ENCODE measurements at places on chromosomes 5 and 9.

DNA sequence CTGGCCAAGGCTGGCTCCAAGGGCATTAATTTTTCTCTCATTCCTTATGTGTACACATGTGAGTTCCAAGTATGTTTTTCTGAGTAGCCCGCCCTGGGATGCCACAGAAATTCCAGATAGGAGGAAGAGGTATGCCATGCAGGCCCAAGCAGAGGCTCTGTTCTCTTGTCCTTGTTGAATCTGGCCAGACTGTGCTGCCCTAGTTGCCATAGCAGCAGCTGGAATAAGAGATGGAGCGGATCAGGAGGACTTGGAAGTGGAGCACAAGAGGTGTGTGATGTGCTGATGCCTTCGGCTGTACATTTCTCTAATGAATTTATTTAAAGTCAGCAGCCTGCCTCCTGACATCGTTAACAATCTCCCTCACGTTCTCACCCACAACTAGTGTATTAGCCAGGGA lies 235.6 kb upstream of the RPS23 start:
- no peak for DNase-seq

GRCh38 chr9:127546125-127546832 lies 65.8 kb upstream of the STXBP1 start:
- DNase-seq, result no peak

DNA sequence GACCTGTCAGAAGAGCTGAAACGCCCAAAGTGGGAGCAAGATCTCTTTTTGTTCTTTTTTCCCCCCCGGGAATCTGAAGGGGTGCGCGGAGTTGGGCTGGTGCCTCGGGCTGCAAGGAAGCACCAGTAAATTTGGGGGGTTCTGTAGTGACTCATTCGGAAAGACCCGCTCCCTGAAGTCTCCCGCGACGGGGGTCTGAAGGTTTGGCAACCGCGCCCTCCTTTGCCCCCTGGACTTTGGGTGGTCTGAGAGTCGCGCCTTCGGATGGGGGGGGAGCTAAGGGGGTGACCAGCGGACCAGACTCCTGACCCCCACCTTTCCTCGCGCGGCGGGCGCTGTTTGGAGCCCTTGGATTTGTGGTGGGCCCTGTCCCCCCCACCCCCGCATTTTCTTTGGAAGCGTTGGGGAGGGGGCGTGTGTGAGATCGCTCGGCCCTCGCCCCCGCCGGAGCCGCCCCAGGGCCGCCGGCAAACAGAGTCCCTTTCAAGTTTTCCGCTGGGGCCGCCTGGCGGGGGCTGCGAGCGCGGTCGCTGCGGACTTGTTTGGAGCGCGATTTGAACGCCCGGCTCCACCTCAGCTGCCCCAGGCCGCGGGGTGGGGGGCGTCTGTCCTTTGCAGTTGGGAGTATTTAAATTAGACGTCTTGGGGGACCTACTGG lies 2.0 kb downstream of the CXXC5 start:
- no peak for DNase-seq

DNA sequence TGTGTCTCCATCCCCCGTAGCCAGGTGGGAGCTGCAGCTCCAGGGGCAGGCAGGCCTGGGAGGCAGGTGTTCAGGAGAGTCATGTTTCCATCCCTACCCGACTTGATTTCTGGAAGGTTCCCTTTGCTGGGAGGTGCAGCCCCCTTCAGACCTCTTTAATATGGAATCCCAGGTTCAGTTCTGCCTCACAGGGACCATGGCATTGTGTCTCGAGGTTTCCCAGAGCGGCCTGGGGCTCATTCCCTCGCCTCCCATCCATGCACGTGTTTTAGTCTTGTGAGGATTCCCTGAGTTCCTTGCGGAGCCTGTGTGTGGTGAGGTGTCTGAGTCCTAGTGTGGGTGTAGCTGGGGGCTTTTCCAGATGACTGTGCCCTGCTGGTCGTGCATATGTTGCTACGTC lies 16.5 kb upstream of the AHRR start:
- DNase-seq, result no peak

- DNase-seq, result no peak
Observed at GRCh38 chr9:89770531-89771174, 165.8 kb downstream of the GADD45G start.

GRCh38 chr9:7636838-7637467 lies 162.6 kb downstream of the DMAC1 start:
- DNase-seq, result no peak

- DNase-seq, result no peak
Observed at GRCh38 chr9:124457887-124458431, 7.7 kb downstream of the ADGRD2 start.

DNA sequence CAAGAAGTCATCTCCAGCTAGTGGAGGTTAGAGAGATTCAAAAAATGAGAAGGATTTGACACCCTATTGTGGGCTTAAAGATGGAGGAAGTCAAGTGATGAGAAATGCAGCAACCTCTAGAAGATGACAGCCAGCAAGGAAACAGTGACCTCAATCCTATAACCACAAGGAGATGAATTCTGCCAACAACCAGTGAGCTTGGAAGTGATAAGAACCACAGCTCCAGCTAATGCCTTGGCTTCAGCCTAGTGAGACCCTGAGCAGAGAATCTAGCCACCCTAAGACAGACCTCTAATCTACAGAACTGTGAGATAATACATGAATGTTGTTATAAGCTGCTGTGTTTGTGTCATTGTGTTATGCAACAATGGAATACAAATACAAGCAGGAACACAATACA lies 262.4 kb downstream of the GRIA1 start:
- no peak for DNase-seq

DNA sequence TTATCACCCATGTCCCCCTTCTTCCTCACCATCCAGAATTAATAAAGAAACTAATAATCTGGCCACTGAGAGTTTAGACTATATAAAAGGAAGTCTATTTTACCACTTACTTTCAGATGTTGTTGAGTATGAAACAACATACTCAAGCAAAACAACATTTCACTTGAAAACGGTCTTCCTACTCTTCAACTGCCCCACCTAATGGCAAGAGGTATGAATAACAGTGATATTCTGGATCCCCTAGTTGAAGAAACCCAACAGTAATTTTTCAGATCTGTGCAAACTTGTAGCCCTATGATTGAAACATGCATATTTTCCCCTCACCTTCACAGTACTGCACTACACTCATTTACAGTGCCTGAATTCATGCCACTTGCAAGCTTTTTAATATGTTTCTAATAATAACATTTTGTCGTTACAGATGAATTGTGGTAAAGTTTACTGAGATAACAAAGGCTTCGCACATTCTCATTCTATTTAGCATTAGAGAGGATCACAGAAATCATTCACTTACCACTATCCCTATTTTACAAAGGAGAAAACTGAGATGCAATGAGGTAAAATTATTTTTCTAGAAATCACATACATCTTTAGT lies 267.9 kb upstream of the PDE4D start:
- no peak for DNase-seq

Measured in stimulated activated CD4-positive, alpha-beta T cell treated with anti-CD3 and anti-CD28 coated beads, Interleukin-1b, Interleukin-23, amount 100 ng/mL, for 48 hours (primary cell).